Natural killer cell treated with Interleukin-12 subunit alpha and Interleukin-12 subunit beta and Interleukin-15 and Interleukin-18, amount 100 ng/mL, for 72 hours (primary cell): ENCODE measurements at places on chromosomes 5 and 9. TPM values are rescaled to one million over a fixed set of nuclear protein-coding genes. Genes with fewer than 3 reads are reported as not detected.

GRCh38 chr5:56658972-56659371 lies 156.4 kb upstream of the MAP3K1 start:
- no peak for DNase-seq

DNA sequence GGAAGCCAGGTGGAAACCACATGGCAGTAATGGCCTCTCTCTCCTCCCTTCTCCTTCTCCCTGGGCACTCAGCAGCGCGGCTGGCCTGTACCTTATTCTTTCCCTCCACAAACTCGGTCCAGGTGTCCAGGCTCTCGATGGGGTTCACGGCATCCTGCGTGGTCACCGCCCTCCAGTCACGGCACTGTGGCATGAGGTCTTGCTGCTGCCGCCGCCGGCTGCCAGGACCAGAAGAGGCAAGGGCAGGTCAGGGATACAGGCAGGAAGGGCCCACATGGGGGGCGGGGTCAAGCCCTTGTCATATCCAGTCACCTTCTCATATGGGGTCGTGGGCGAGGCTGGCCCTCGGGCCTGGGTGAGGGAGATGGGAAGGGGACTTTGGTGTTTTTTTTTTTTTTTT lies 25.6 kb downstream of the FLT4 start:
- no peak for DNase-seq

GRCh38 chr5:89302102-89302891 lies 419.3 kb upstream of the MEF2C start:
- DNase-seq = no peak

DNA sequence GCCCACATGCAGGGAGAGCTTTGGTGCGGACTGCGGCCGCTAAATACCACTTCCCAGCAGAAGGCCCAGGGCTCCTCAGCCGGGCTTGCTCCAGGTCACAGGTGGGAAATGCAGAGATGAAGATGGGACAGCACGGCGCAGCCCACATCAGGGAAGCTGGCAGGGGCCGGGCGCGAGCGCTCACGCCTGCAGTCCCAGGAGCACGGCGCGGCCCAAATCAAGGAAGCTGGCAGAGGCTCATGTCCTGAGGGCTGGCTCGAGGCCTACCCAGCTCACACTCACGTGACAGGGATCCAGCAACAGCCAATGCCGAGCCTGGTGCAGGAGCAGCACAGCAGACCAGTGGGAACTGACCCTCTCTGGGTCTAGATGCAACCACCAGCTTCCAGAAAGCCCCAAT lies 16.3 kb downstream of the LPCAT1 start:
- DNase-seq = peak; percentile 34

- DNase-seq = no peak
Observed at GRCh38 chr5:57532513-57533497, 50.2 kb upstream of the ACTBL2 start.

DNA sequence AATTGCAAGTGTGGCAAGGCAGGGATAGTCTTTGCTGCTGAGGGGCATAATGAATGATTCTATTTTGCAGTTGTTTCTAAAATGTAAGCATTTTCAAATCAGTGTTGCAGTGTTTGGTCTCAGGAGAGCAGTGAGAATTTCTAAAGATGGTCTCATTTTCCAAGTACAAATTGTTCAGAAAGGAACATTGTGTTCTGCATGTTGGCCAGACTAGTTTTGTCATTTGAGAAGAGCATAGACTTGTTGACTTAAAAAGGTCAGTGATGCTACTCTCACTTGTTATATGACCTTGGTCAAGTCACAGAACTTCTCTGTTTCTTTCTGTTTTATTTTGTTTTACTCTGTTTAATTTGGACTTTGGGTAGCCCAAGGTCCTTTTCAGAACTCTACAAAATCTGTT lies 344.6 kb downstream of the OSTF1 start:
- DNase-seq = no peak

GRCh38 chr5:102750151-102750834 lies 4.8 kb upstream of the PAM start:
- DNase-seq = no peak

GRCh38 chr9:94623253-94623652 lies 16.1 kb downstream of the FBP1 start:
- no peak for DNase-seq

GRCh38 chr5:74581988-74582365 lies 58.6 kb downstream of the ENC1 start:
- DNase-seq = no peak

GRCh38 chr9:22010866-22011625 lies 1.9 kb upstream of the CDKN2B start:
- no peak for DNase-seq

C9 gene
- not detected for total RNA-seq

BAAT gene
- 0.07 TPM for total RNA-seq

KLF4 gene
- total RNA-seq = 0.98 TPM
